ENCODE measurements at places on chromosomes 16 and 17.

DNA sequence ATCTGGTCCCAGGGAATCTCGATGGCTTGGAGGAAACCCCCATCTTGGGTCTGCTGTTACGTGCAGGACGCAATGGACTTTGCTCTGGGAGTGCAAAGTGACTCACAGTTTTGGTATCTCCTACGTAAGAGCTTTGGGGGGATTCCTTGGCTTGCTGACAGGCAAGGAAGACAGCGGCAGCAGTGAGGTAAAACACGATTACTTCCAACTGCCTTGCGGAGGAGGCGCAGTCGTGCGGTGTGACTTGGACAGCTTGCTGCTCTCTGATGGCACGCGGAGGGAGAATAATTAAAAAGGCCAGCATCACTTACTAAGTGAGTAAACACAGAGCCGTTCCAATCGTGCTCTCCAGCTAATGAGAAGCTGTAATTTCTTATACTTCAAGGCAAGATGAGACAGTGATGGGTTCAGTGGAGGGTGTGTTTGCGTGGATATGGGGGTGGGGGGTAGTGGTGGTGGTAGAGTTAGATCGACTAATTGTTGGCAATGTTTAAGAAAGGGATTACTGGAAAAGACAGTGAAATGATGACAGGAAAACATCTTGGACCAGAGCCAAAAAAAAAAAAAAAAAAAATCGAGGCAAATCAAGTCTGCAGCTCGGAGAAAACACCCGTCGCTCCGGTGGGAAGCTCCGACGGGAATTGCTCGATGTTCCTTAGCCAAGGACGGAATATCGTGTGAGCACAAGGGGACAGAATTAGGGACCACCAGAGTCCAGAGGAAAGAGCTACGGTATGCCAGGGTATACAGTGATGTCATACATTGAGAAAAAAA lies 184.8 kb upstream of the ZFHX3 start:
- DNase-seq: no peak

GRCh38 chr16:65394281-65394680 lies 272.4 kb upstream of the CDH11 start:
- DNase-seq: no peak

GRCh38 chr16:67995423-67995822 lies 3.9 kb downstream of the DPEP2 start:
- DNase-seq: no peak

DNA sequence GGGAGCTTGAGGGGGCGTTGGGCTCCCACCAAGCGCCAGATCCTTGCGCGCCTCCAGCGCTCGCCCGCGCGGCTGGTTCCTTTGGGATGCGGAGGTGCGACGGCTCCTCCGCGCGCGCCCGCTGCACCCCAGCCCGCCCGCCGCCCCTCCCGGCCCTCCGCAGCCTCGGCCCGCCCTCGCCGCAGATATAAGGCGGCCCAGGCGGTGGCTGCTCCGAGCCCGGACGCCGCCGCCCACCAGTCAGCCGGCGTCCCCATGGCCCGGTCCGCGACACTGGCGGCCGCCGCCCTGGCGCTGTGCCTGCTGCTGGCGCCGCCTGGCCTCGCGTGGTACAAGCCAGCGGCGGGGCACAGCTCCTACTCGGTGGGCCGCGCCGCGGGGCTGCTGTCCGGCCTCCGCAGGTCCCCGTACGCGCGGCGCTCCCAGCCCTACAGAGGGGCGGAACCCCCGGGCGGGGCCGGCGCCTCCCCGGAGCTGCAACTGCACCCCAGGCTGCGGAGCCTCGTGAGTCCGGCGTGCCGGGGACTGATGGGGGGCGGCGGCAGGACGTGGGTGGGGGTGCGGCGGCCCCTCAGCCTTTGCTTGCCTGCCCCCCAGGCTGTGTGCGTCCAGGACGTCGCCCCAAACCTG lies at the start of gene NPB:
TSS of gene NPB (plus strand) at position 216 of the 630 bp plus-strand sequence. CDS start at position 256, 40 bp downstream.
- DNase-seq: no peak

GRCh38 chr17:20216154-20216815 lies 207.1 kb downstream of the SPECC1 start:
- no peak for DNase-seq

- no peak for DNase-seq
These were observed 81.7 kb upstream of the SDK2 start for GRCh38 chr17:73725794-73726515.

DNA sequence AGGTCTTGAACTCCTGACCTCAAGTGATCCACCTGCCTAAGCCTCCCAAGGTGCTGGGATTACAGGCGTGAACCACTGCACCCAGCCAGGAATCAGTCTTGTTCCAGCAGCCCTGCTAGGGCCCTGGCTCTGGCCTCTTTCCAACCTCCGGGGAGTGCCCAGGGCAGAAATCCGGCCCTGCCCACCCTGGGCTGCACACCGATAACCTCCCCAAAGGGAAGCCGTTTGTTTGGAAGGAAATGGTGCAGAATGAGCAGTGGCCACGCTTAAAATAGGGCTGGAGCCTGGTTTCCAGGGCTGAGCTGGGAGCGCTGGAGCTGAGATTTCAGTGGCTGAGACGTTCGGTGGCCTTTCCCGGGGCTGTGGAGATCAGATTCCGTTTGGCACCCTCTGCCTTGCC lies 17.8 kb upstream of the EMP2 start:
- DNase-seq: no peak

DNA sequence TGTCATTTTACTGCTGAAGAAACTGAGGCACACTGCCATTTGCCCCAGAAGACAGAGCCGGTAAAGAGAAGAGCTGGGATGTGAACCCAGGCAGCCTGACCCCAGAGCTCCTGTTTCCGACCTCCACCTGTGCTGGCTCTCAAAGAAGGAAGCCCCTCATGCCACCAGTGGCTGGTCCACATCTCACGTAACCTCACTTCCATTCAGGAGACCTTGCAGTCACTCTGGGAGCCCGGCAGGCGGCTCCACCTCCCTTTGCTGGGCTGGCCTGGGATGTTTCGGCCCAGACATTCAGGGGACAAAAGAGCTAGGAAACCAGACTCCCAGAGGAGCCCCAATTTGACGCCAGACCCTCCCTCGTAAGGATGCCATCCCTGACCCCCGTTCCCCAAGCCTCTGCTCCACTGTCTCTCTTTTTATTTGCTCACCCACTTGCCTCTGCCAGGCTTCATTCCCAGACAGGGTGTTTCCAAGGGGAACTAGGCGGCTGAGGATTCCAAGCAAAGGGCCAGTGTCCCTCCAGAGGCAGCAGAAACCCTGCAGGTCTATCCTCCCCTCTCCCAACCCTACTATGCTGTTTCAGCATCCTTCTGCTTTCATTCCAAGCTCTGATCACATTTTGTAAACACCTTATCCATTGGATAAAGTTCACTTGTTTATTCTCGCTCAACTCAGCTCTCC lies 2.8 kb downstream of the TAF1C start:
- DNase-seq: no peak

DNA sequence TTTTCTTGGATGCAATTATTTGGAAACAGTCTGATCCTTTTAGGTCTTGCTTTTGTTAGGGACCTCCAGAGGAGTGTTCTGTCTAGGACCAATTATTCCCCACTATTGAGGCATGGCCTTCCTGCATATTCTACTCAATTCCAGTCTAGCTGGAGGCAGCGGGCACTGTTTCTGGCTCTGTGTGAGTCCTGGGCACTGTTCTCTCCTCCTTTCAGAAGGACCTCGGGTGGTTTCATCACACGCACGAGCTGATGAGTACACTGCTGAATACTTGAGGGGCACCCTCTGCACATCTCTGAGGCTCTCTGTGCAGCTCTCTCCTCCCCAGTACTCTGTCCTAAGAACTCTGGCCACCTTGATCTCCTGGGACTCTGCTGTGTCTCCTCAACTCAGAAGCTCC lies 30.7 kb downstream of the DYNLL2 start:
- DNase-seq: no peak

DNA sequence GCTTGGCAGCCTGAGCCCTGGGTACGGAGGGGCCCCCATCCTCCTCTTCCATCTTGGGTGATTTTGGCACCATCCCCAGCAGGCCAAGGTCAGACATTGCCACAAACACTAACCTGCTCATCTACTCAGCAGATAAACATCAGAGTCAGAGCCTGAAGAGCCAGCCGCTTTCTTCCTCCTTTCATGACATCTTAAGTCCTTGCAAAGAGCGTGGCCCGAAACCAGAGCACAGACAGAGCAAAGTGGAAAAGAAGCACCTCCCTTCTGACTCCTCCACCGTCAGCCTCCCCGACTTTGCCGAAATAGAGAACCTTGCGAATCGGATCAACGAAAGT lies 60.4 kb upstream of the RPH3AL start:
- DNase-seq: no peak

DNA sequence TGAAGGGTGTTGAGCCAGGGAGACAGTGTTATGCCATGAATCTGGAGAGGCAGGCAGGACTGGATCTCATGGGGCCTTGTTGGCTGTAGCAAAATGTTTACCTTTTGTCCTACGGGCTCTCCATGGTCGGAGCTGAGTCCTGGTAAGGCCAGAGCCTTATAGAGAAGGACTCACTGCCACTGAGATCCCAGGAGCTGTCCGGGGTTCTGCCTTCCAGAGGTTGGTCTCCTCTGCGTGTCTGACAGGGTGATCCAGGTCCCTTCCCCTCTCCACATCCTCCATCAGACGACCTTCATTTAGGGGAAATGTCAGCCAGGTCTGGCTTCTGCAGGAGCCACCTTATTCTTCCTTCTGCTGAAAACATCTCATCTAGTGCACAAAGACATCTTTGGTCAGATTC lies 285.2 kb upstream of the N4BP1 start:
- DNase-seq: no peak

DNA sequence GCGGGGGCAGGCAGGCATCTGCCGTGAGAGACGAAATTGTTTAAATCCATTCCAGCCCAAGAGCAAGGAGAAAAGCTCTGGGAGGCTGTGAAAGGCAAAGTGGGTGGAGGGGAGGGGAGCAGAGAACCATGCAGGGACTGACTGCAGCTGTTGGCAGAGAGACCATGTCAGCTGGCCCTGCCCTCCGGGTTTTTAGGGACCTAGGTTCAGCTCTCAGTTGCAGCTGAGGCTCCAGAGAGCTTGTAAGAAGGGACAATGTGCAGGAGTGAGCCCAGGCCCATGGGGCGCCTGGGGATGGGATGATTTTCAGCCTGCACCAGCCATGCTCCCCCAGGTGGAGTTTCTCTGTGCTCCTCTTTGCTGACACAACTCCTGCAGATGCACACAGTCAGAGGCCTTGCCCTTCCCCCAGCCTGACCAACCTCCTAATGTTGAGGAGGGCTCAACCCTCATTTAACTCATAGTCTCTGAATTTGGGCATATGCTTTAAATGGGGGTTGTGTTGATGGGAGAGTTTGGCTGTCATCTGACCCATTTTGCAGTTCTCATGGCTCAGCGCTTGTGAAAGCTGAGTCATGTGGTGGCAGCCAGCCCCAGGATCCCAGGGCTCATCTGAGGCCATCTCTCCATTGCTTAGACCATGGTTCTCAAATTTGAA lies 70.9 kb downstream of the PLXDC1 start:
- no peak for DNase-seq

- DNase-seq: no peak
These were observed 477.4 kb downstream of the SLC39A11 start for GRCh38 chr17:72614871-72615626.

- no peak for DNase-seq
These were observed 122.6 kb downstream of the USP22 start for GRCh38 chr17:20920095-20920814.

GRCh38 chr16:23499801-23500200 lies 10.5 kb downstream of the GGA2 start:
- no peak for DNase-seq

All from T-helper 22 cell (primary cell).